ENCODE measurements at places on chromosomes 12 and 14. TPM values are rescaled to one million over a fixed set of nuclear protein-coding genes. Genes with fewer than 3 reads are reported as not detected.

The NID2 gene
- total RNA-seq, result not detected

The ASCL1 gene
- total RNA-seq, result not detected

The SARNP gene
- total RNA-seq, result 104 TPM

The MAP3K9 gene
- 6.2 TPM for total RNA-seq

The SOAT2 gene
- 3.1 TPM for total RNA-seq

DNA sequence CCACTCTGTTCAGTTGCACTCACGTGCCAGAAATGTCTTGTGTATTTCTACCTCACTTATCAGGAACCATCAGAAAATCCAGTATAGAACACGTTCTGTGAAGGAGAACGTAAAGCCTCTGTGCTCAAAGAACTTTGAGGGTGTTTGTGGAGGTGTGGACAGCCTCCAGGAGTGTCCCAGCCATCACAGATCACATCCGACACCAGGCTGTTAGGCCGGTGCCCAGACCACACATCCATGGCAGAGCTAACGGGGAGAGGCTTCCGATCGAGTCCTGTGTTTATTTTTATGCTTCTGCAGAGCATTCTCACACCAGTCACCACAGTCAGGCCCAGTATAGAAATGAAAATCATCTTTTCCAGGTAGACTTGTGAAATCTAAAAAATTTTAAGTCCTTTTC is 53.6 kb downstream of the TPCN1 start:
- no peak overlapping the region for H3K4me3 ChIP-seq
- peaks cover 14% of the 10 kb centered on the region for H3K36me3 ChIP-seq
- H3K4me1 ChIP-seq, result peaks cover 11% of the 10 kb centered on the region

GRCh38 chr14:49497725-49498348 is 88.3 kb downstream of the RPS29 start:
- no peaks in the 10 kb centered on the region for H3K36me3 ChIP-seq
- peaks cover 7% of the 10 kb centered on the region for H3K27me3 ChIP-seq
- no peak for DNase-seq
- H3K4me1 ChIP-seq, result no peaks in the 10 kb centered on the region

Data from activated naive CD8-positive, alpha-beta T cell treated with anti-CD3 and anti-CD28 coated beads for 36 hours (primary cell).